ENCODE measurements at places on chromosomes 12 and 14.

DNA sequence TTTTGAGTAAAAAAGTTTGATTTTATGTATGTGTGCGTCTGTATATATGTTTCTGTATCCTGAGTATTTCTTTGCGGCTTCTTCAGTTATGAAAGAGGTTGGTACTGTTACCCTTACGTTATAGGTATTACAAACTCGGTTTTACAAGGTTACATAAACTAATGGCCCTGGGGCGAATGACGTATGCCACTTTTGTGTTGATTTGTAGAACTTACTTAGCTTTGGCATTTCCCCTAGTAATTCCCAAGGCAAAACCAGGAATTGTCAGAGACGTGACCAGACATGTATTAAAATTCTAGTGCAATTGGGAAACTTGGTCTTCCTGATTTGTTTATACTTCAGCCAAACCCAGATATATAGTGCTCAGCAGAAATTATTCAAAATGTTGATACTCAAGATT lies 93.3 kb downstream of the DUSP16 start:
- no peak for DNase-seq

DNA sequence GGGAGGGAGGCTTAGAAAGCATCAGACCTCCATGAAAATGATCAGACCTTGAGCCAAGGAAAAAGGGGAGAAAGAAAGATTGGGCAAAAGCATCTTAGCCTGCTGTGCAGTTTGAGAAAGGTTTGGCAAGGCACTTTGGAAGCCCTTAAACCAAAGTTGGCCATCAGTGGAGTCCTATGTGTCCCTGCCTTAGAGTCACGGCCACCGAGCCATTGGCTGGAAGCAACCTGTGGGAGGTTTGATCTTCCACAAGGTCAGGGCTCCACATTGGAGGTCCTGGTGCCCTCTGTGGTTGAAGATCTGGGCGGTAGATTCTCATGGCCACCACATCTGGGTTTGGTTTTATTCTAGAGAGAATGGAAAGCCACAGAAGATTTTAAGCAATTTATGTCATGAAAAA lies 44.4 kb downstream of the SRRM4 start:
- no peak for DNase-seq

GRCh38 chr12:56145217-56145616 lies 7.2 kb upstream of the MYL6B start:
- no peak for DNase-seq

- DNase-seq = no peak
Observed at GRCh38 chr12:87227162-87227561, 802.0 kb downstream of the C12orf50 start.

DNA sequence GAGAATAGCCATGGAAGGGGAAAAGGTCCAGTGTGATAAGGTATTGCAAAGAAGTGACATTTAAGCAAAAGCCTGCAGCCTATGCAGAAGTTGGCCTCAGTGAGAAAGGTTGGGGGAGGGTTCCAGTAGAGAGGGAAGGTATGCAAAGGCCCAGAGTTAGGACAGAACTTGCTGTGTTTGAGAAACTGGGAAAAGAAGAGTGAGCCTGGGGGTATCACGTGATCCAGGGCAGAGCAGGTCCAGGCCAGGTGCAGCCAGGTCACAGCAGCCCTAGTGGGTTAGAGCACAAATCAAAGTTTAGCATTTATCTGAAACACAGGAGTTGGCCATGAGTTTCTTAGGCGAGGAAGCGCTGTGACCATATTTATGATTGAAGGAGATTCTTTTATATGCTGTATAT lies 1.6 kb downstream of the SERPINA5 start:
- DNase-seq = no peak

- DNase-seq = no peak
Observed at GRCh38 chr14:34620839-34621238, 9.1 kb downstream of the SNX6 start.

DNA sequence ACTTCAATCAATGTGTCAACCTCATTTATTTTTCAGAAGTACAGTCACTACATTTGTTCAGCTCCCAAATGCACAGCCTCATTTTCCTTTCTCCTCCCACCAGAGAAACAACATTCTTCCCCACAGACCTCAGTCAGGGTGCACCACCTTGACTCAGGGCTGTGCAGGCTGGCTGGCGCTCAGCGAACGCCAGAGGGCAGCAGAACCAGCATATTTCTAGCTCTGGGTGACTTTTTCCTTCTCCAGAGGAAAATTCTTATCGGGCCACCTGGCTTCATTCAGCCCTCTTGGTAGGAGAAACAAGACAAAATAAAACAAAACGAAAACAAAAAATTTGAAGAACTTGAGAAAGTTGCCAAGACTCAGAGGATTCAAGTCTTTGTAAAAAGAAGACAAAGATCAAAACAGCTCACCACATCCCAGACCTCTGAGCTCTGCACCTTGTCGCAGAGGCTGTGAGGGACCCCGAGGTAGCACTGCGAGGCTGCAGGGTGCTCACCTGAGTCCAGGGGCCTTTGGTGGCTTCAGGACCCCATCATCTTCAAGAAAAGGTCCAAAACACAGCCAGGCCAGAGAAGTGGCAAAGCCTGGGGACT lies 33.7 kb downstream of the PAH start:
- DNase-seq = no peak

DNA sequence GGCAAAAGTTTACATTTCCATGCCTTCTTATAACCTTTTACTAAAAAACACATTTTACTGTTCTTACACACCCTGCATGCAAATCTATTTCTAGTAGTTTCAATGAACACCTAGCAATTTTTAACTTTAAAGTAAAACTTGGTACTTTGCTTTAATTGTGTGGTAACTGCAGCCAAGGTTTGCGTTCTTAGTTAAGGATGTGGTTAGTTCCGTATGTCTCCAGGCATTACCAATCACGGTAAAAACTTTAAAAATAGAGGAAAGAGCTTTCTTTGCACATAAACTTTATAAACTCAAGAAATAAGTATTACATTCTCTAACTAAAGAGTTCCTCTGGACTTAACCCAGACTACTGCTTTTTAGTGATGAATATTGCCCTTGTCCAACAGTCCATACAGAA lies 795.2 kb downstream of the SLC16A7 start:
- DNase-seq = no peak

DNA sequence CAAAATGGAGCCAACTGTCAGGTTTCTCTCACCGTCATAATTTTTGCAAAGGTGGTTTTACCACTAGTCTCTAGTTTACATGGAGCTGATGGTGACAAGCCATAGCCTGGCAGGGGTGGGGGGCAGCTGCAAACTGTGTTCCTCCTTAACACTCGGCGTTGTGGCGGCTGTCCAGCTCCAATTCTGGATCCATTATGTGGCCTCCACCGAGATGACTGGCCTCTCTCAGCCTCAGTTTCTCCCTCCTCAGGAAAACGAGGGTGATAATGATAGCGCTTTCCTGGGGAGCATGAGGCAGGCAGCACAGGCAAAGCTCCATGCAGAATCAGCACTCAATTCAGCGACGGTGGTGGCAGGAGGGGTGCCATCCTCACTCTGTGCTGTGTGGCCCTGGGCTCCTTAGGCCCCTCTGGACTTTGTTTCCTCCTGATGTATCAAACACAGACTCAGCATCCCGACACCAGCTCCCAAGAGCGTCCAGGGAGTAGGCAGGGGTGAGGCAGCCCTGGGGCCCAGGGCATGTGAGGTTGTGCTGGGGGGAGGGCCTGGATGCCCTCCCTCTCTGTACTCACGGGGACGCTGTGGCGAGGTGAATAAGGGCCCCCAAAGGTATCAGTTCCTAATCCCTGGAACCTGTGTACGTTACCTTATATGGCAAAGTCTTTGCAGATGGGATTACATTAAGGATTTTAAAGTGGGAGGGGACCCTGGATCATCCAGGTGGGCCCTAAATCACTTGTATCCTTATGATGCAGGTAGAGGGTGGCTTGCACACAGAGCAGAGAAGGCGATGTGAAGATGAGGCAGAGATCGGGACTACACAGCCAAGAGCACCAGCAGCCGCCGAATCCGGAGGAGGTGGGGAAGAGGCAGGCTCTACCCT lies 46.8 kb upstream of the EIF5 start:
- no peak for DNase-seq

DNA sequence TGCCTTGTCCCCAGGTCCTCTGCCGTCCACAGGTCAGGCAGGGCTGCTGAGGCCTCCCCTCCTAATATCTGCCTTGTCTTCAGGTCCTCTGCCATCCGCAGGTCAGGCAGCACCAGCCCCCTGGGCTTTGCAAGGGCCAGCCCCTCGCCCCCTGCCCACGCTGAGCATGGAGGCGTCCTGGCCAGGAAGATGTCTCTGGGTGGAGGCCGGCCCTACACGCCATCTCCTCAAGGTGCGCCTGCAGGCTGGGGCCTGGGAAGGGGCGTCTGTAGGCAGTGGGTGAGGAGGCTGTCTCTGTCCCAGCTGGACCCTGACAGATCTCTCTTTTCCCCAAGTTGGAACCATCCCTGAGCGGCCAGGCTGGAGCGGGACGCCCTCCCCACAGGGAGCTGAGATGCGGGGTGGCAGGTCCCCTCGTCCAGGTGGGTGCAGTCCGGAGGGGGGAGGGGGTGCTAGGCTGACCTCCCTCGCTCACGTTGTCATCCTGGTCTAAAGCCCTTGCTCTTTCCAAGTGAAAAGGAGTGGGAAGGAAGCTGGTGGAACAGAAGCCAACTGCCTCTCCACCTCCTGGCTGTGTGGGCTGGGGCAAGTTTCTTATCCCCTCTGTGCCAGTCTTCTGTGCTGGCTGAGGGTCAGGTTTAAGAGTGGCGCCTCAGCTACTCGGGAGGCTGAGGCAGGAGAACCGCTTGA lies 13.9 kb upstream of the PUS1 start:
- no peak for DNase-seq

GRCh38 chr12:88677464-88677863 lies 97.2 kb upstream of the KITLG start:
- DNase-seq = no peak

DNA sequence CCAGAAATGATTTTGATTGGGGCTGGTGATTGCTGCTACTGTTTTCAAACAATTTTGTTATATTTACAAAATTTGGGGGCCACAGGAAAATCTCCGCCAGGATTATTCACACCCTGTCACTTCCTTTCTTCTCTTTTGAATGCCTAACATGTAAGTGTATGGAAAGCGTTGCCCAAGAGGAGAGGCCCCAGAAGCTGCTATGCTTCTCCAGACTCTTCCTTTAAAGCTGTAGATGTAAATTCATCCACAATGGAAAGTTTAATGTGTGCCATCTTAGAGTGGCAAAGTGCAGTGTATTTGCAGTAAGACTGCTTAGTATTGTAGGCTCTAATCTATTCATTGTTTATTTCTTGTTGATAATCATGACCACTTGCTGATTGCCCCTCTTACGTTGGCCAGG lies 136.7 kb upstream of the LRIG3 start:
- DNase-seq = no peak

DNA sequence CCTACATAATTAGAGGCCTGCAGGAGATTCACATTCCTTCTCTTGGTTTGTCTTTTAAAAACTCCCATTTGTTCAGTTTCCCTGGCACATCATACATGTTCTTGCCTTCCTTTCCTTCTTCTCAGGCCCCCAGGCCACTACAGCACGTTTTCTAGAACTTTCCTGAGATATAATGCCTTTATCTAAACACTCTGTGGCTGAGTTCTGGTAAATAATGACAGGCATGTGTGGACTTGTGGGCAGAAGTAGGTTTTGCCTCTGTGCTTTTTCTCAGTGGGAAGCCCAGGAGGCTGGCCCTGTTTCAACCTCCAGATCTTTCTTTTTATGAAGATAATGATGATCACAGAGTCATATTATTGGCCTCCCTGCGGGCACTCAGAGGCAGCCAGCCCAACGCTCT lies 117.2 kb downstream of the TMX1 start:
- no peak for DNase-seq

DNA sequence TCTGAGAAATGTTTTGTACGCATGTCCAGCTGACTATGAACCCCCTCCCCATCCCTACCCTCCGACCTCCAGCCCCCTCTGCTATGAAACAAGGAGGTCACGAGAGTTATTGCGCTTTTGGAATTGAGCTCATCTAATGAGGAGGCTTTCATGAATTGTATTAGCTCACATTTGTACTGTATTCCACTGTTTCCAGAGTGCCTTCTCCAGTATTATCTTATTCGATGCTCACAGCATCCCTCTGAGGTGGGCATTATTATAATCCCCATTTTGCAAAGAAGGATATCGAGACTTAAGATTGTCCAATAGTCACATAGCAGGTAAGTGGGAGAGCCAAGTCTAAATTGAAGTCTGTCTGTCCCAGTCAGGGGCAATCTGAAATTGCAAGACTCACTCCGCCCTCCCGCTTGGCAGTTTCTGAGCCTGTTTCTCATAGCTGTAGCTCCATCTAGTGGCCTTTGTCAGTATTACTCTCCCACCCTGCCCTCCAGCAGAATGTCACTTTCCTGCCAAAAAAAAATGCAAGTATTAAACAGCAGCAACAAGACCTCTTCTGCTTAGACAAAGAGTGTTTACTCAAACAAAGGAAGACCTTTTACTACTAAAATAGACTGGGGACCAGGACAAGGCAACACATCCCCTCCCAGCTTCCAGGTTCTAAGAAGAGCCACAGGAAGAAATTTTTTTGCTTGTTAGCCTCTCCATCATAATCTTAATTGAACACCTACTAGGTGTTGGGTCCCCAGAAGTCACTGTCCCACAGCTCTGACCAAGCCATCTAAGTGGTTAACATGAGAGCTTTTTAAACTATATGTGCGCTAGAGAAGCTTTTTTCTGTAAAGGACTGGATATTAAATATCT lies 48.6 kb upstream of the TMEM233 start:
- DNase-seq = peak; percentile 9

DNA sequence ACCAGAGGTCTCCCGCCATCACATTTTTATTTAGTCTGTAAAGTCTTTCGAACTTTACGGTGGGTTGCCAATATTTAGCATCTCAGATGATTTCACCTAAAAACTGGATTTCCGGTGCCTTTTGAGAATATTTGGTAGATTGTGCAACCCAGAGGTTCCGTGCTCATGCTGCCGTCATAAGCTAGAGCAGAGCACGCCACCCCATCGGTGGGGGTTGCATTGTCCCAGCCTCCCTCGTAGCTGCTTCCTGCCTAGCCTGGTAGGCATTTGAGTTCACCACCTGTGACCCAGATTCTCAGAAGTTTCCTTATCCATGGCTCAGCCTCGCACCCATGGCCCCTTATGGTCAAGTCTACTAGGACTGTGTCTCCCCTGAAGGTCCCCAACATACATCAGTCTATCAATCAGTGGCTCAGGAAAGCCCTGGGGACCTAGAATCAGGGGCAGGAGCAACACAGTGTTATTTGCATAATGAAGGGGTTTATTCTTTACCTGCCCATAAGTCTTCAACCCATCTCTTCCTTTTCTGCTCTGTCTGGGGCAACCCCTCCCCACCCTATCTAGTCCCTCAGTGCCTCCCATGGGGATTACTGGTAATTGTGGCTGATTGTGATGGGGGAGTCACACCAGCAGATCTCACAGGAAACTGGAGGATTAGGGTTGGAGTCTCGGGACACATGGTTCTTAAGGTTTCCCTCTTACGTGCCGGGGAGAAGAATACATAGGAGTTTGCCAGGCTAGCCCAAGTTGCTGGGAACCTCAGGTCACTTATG lies 152.3 kb downstream of the PHETA1 start:
- DNase-seq = no peak

GRCh38 chr12:17928708-17929366 lies 161.2 kb downstream of the RERGL start:
- no peak for DNase-seq

DNA sequence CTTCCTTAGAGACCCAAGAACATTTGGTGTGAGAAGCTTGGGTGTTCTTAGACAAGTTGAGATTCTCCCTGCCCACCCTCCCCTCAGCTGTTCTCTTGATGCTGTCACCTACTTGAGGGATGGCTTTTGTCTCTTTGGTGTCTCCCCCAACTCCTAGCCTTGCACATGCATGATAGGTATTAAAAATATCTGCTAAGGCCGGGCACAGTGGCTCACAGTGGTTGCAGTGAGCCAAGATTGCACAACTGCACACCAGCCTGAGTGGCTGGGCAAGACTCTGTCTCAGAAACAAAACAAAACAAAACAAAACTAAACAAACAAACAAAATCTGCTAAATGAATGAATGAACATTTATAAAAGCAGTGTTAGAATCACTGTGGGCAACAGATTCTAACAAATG lies 261.1 kb downstream of the AKAP6 start:
- no peak for DNase-seq

Data from stimulated activated CD8-positive, alpha-beta memory T cell treated with anti-CD3 and anti-CD28 coated beads, Interleukin-15, amount 100 ng/mL, for 48 hours (primary cell).